HepG2 (cell line): ENCODE measurements at places on chromosomes 1 and 21. TPM values are rescaled to one million over a fixed set of nuclear protein-coding genes. Genes with fewer than 3 reads are reported as not detected.

The NTMT2 gene
- total RNA-seq = not detected in 2 replicates

- no peaks in the 10 kb centered on the region for H3K27me3 ChIP-seq
- no peak overlapping the region for H3K4me3 ChIP-seq
- no peak overlapping the region for H3K27ac ChIP-seq
- no peak for DNase-seq
- no peaks in the 10 kb centered on the region for H3K36me3 ChIP-seq
Measured at GRCh38 chr21:35244514-35244913, 195.4 kb upstream of the RUNX1 start.

DNA sequence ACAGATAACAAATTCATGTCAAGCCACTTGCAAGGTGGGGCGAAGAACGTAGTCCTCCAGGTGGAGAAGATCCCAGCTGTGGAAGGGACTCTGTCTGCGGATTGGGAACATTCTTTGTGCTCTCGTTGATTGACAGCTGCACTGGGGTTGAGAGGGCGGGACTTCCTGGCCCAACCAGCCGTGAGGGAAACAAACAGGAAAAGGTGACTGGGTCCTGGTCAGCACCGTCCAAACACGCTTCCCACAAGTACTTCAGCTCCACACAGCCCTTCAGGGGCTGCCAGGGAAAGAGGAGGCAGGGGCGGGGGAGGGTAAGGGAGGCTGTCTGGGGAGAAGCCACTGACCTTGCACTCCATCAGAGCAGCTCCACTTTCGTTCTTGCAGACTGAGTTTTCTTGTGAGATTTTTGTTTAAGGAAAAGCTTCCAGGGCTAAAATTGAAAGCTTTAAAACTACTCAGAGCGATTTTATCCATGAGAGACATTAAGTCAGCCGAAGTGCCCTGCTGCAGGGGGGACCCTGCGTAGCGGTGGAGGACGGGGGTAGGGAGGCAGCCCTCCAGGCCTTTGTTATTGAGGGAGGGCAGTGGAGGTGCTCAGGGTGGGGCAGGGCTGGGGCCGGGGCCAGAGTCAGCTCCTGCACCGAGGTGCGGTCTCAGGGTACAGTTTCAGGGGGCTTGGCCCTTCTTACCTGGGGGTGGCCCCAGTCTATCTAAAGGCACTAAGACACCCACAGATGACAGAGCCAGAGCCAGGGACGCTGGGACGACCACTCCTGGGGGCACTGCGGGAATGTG, 21.6 kb upstream of the STUM start:
- H3K4me3 ChIP-seq = peak overlapping the region; percentile 12; the same call in 1 of the 2 replicates
- H3K27me3 ChIP-seq = no peaks in the 10 kb centered on the region
- no peak overlapping the region for H3K27ac ChIP-seq
- H3K4me1 ChIP-seq = no peaks in the 10 kb centered on the region

DNA sequence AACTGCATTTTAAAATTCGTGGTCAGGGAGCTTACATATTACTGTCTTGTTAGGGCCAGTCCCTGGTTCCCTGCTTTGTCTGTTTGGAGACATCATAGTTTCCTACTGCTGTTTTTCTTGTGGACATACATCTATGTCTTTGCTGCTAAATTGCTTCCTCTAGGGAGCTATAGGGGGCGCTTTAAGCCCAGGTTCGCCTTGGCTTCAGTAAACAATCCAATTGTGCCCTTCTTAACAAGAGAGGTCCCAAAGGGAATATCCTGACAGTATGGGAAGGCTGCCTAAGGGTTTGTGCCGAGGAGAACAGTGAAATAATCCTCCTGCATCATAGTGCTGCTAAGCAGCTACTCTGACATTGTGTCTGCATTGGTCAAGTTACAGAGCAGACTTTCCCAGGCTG, 112.5 kb downstream of the USH2A start:
- no peak overlapping the region for H3K4me3 ChIP-seq
- no peaks in the 10 kb centered on the region for H3K27me3 ChIP-seq
- no peak overlapping the region for H3K27ac ChIP-seq
- H3K4me1 ChIP-seq = no peaks in the 10 kb centered on the region

GRCh38 chr1:145982010-145982723, 14.2 kb downstream of the TXNIP start:
- H3K27me3 ChIP-seq = no peaks in the 10 kb centered on the region
- no peaks in the 10 kb centered on the region for H3K36me3 ChIP-seq
- H3K27ac ChIP-seq = no peak overlapping the region
- no peak overlapping the region for H3K4me3 ChIP-seq
- no peak for DNase-seq
